Naive thymus-derived CD8-positive, alpha-beta T cell (primary cell): ENCODE measurements at places on chromosomes 13 and 19.

DNA sequence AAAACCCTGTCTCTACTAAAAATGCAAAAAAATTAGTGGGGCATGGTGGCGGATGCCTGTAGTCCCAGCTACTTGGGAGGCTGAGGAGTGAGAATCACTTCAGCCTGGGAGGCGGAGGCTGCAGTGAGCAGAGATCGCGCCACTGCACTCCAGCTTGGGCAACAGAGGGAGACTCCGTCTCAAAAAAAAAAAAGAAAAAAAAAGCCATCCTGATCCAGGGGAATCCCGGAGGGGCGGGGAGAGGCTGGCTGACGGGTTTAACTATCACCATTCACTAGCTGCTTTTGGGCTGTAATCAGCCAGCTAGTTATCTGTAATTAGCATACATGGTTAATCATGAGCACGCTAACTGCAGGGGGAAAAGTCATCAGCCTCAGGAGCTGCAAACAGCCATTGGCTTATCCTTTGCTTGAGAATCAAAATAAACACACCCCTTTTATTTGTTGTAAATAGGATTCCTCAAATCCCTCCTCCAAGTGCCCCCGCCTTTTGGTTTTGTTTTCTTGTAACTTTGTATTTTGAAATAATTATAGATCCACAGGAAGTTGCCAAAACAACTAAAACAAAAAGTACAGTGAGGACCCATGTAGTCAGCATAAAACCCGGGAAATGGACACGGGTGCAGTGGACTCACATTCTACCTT is 9.6 kb downstream of the FSD1 start:
- no peak for DNase-seq

- DNase-seq, result peak; percentile 11
Observed at GRCh38 chr19:44841231-44841630, 4.9 kb upstream of the NECTIN2 start.

- no peak for DNase-seq
Observed at GRCh38 chr13:52599037-52599847, 43.0 kb upstream of the HNRNPA1L2 start.

DNA sequence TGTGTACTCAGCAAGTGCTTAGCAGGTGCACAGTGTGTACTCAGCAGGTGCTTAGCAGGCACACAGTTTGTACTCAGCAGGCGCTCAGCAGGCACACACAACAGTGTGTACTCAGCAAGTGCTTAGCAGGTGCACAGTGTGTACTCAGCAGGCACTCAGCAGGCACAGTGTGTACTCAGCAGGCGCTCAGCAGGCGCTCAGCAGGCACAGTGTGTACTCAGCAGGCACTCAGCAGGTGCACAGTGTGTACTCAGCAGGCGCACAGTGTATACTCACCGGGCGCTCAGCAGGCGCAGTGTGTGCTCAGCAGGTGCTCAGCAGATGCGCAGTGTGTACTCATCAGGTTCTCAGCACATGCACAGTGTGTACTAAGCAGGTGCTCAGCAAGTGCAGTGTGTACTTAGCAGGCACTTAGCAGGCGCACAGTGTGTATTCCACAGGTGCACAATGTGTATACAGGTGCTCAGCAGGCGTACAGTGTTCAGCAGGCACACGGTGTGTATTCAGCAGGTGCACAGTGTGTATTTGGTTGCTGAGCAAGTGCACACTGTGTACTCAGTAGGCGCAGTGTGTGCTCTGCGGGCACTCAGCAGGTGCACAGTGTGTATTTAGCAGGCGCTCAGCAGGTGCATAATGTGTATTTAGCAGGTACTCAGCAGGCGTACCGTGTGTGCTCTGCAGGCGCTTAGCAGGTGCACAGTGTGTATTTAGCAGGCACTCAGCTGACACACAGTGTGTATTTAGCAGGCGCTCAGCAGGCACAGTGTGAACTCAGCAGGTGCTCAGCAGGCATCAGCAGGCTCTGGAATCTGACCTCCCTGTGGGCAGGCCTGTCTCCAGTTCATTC is 15.1 kb downstream of the CRTC1 start:
- no peak for DNase-seq

GRCh38 chr19:11321191-11322126 is 18.0 kb downstream of the RAB3D start:
- no peak for DNase-seq

DNA sequence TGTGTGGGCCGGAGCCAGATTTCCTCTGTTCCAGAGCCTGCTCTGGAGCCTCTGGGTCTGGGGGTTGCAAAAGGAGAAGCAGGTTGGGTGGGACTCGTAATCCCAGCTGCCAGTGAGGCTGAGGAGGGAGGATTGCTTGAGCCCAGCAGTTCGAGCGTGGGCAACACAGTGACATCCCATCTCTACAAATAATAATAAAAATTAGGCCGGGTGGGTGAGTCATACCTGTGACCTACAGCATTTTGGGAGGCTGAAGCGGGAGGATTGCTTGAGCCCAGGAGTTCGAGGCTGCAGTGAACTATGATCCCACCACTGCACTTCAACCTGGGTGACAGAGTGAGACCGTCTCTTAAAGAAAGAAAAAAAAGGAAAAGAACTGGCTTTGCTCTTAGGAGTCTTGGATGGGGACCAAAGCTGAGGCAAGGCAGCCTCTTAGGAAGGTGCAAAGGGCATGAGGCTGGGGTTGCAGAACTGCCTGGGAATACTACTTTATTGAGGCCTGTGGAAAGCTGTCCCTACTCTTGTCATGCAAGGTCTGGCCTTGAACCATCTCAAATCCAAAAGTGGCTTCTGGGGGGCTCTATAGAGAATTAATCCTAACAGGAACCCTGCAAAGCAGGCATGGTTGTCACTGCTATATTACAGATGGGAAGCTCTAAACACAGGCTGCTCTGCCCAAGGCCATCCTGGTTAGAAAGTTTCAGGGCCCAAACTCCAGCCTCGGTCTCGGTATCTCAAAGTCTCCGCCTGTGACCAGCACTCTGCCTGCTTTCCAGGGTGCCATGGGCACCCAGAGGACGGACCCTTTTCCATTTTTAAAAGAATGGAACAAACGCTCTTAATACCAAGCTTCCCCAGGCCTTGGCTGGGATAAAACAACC is 880 bp upstream of the C19orf12 start:
- no peak for DNase-seq

DNA sequence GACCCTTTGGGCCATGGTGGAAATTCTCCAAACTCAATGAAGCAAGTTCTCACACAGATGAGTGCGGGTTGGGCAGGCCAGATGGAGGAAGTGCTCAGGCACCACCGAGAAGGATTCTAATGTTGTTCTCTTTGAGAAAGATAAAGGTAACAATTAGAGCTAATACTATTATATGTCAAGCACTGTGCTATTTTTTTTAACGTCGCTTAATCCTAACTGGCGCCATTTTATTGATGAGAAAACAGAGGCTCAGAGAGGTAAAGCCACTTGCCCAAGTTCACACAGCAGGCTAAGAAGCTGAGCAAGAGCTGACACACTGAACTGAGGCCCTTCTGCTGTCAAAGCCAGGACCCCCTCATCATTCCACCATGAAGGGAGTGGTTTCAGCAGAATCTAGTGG is 1.0 kb downstream of the FBL start:
- no peak for DNase-seq

DNA sequence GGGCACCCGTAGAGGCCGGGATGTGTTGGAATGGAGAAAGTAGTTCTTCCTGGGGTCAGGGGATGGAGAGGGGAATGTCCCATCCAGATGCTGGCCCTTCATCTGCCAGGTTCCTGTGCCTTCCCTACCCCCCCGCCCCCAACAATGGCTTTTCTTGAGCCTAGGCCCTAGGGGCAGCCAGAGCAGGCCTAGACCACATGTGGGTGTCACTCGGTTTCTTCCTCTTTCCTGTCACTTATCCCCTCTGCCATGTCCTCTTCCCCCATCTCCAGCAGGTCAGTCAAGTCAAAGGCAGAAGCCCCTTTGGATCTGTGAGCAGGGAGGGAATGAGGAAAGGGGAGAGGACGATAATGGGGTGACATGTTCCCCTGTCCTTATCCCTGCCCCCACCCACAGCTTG is 36.4 kb downstream of the LYL1 start:
- no peak for DNase-seq

GRCh38 chr13:92510416-92510815 is 716.2 kb upstream of the GPC6 start:
- no peak for DNase-seq

DNA sequence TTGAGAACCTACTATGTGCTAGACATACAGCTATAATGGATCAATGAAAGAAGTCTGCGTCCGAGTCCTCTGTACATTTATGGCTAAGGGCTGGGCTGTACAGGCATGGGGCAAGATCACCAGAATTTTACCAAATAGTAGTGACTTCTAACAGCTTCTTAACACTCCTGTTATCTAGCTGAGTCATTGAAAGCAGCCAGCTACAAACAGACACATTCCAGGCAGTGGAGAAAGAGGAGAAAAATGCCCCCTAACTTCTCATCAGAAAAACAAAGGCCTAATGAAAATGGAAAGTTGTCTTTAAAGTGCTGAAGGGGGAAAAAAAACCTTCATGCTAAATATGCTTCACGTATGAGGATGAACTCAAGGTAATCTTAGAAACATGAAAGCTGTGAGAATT is 14.3 kb upstream of the ZNF667 start:
- no peak for DNase-seq

GRCh38 chr19:5472286-5472685 is 17.1 kb downstream of the ZNRF4 start:
- DNase-seq, result no peak

GRCh38 chr13:108595436-108596274 is 33.8 kb upstream of the MYO16 start:
- DNase-seq, result no peak
